Eye (tissue), 1 donor: ENCODE measurements at places on chromosomes 2 and 18.

- DNase-seq, result no peak
These were observed 548 bp upstream of the FBLN7 start for GRCh38 chr2:112137516-112138158.

GRCh38 chr18:33316146-33316587, 124.4 kb downstream of the CCDC178 start:
- DNase-seq, result no peak

- no peak for DNase-seq
These were observed 65.6 kb downstream of the COL5A2 start for GRCh38 chr2:189113963-189114362.

DNA sequence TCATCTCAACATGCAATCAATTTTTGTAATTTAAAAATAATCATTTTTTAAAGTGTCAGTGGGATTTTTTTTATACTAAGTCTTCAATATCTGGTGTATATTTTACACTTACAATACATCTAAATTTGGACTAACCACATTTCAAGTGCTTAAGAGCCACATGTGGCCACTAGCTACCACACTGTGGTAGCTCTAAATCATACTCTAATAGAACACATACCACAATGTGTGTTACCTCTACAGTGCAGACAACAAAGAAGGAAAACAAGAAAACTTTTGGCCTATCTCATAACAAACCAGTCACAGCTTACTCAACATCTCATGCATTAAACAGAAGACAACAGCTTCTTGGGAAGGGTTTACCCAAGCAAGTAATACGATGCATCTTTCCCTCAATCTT, 24.5 kb downstream of the PIAS2 start:
- DNase-seq, result no peak

DNA sequence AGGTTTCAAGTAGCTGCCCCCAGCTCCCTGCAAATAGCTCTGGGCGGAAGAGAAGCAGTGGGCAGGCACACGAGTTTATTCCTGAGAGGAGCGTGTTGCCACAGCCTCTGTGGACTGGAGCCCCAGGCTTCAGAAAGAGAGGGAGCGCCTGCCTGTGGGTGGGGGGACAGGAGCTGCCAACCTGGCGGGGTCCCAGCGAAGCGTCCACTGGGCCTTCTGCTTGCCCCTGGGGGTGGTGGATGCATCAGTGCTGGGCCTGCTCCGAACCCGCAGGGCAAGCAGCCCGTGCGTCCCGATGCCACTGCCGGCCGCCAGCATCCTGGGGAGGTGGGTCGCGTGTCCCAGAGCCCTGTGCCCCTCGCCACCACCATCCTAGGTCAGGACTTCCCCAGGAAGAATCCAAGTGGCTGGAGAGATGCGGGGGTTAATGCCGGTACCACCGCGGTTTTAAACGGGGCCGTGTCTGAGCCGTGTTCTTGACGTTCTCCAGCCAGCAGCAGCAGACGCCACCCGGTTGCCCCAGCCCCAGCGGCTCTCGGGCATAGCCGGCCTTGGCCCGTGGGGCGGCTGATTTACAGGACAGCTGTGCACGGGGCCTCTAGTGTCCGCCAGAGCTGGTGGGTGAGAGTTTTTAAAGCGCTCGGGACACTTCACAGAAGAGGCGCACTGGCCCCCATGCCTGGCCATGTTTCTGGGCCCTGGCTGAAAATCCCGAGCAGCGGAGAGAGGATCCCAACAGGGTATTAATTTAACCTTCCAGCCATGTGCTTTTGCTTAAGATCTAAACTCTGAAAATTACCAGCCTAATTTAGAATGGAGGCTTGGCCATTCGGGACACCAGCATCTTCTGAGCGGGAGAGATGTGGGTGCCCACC, 84.7 kb downstream of the NFATC1 start:
- no peak for DNase-seq

DNA sequence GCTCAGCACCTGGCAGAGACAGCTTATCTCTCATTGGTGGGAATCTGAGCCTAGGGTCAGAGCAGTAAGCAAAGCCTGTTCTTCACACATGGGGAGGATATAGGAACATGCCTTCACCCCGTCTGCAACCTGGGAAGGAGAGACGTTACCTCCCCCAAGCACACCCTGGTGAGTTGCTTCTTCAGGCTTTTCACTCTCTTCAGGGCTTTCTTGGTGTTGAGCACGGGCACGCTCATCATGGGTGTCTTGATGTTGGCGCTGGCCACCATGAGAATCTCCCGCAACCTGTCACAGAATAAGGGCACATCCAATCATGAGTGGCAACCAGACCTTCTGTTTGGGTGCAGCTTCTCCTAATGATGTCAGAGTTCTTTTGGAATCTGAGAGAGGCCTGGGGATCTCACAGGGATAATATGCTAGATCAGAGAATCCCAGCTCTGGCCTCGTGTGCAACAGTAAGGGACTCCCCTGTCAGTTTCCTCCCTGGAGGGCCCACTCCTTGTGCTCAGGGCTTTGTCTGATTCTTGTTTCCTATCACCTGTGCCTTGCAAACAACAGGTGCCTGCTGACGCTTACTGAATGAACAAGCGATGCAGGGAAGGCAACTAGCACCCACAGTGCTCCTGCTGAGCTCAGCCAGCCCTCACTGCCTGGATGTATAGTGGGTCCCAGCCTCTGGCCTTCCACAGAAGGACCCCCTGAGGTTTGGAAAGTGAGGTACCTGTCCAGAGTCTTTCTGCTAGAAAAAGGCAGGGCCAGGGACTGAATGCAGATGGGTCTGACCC, 66.3 kb downstream of the POLR1A start:
- DNase-seq, result no peak

- peak; percentile 91 for DNase-seq
These were observed 10.2 kb upstream of the IMP4 start for GRCh38 chr2:130332271-130333073.

- peak; percentile 94 for DNase-seq
These were observed 37.3 kb upstream of the TMEM177 start for GRCh38 chr2:119641562-119642258.

- DNase-seq, result no peak
These were observed 61.7 kb upstream of the SPTBN1 start for GRCh38 chr2:54394392-54394791.

DNA sequence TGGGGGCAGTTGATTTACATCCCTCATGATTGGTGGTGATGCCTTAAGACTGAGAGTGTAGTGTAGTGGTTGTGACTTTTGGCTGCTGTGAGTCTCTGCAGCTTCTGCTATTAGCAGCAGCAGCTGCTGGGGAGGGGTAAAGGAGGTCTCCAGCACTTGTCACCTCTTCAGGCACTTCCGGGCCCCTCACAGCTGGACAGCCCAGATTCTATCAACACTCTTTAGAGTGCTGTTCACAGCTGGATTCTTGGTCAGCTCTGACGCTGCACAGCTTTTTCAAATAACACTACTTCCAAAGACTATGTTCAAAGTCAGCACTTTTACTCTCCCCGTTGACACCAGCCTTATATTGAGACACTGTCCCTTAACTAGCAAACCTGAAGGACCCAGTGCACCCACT, 396.0 kb downstream of the MEIS1 start:
- DNase-seq, result no peak

GRCh38 chr2:241689306-241689705, 2.7 kb upstream of the DTYMK start:
- no peak for DNase-seq
